ENCODE measurements at places on chromosomes 7 and 10. TPM values are rescaled to one million over a fixed set of nuclear protein-coding genes. Genes with fewer than 3 reads are reported as not detected.

GRCh38 chr7:159218607-159219006 is 73.9 kb upstream of the VIPR2 start:
- no peak for DNase-seq

GRCh38 chr10:14056610-14057332 is 274.0 kb downstream of the FRMD4A start:
- DNase-seq, result no peak

DNA sequence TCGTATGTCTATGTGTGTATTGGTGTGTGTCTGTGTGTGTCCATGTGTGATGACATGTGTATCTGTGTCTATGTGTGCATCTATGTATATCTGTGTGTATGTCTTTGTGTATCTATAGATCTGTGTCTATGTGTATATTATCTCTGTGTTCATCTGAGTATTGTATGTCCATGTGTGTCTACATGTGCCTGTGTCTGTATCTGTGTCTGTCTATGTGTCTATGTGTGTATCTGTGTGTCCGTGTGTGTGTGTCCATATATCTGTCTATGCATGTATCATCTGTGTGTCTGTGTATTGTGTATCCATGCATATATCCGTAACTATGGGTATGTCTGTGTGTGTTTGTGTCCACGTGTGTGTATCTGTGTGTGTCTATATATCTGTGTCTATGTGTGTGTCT is 2.7 kb upstream of the FAM20C start:
- DNase-seq, result no peak

DNA sequence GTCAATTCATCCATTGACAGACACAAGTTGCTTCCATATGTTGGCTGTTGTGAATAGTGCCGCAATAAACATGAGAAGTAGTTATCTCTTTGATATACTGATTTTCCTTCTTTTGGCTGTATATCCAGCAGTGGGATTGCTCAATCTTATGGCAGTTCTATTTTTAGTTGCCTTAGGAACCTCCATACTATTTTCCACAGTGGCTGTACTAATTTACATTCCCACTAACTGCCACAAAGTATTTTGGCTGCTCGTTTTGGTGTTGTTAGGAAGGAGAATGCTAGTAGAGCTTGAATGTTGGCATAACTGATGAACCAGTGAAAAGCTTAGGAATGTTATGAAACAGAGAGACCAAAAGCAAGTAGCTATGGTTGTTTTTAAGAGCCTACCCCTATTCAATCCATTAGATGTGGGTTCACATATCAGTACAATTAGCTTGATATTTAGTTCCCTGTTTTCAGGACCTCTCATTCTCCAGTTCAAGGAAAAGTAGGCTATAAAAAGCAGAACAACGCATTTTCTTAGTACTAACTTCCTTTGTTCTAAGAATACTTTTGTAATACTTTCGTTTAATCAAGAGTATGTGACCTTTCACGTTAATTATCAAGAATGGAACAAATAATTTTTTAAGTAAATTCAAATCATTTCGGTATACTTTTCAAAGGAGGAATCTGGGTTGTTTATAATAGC is 100.3 kb downstream of the FAS start:
- DNase-seq, result no peak

DNA sequence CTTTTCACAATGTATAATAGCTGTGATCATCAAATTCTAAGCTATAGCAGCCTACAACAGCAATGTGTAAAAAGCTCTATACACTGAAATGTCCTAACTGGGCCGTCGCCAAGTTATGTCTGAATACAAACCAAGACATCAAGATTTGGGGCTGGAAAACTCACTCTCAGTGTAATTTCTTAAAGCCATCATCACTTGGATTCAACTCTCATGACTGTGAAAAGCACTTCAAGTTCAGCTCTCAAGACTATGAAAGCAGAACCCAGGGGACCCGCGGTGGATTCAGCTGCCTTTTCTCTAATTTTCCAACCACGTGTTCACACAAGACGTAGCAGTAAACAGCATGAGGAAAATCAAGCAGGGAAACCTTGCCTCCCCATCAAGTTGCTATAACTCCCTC is 15.8 kb upstream of the ZNRF2 start:
- DNase-seq, result no peak

The H2BK1 gene
- total RNA-seq, result not detected

GRCh38 chr7:117325836-117326235 is 3.0 kb upstream of the WNT2 start:
- no peak for DNase-seq

The KBTBD2 gene
- total RNA-seq, result 25.5 TPM

The SRRM3 gene
- 17.2 TPM for total RNA-seq

The CUZD1 gene
- total RNA-seq, result 0.12 TPM

The HECW1 gene
- not detected for total RNA-seq

GRCh38 chr7:114412548-114412947 is 2.1 kb upstream of the FOXP2 start:
- DNase-seq, result no peak

The TMEM176A gene
- 30.1 TPM for total RNA-seq

The ZNF487 gene
- 1.9 TPM for total RNA-seq

DNA sequence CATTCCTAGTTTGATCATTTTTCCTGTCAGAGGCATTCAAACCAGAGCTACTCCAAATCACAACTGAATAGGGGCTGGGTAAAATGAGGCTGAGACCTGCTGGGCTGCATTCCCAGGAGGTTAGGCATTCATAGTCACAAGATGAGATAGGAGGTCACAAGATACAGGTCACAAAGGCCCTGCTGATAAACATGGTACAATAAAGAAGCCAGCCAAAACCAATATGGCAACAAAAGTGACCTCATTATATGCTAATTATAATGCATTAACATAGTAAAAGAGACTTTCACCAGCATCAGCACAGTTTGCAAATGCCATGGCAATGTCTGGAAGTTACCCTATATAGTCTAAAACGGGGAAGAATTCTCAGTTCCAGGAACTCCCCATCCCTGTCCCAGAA is 37.3 kb downstream of the TWIST1 start:
- DNase-seq, result no peak

DNA sequence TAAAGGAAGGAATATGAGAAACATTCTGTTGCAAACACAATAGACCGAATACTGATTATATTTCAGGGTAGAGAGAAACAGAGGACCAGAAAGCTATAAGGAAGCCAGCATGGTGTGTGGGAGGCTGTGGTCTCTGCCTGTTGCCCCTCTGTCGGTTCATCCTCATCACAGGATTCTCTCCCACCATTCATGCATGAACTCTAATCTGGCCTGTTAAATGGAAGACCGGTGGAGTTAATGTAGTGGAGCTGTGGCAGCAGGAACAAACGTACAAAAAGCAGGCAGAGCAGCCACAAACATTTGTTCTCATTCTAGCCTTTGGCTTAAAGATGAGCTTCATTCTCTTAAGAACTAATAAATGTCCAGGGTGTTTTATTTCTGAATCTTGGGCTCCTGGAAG is 902.4 kb downstream of the LRMDA start:
- no peak for DNase-seq

DNA sequence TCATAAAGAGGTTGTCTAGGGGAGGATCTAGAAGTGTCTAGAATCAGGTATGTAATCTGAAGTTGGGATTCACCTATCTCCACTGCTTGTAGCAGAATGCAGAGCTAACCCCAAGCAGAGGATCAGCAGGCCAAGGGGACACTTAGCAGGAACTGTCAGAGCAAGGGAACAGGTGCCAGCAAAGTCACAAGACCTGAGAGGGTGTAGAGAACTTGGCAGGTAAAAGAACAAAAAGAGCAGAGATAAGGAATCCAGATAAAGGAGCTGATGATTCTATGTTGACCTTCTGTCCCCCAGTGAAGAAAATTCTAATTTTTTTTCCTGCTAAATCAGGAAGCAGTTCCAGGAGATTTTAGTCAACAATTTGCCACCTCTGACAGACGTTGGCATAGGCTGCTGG is 91.4 kb upstream of the CCDC71L start:
- DNase-seq, result no peak

The GSTO2 gene
- total RNA-seq, result 1.1 TPM

The SLC26A4 gene
- 0.40 TPM for total RNA-seq

The PRF1 gene
- 3.2 TPM for total RNA-seq

The NEBL gene
- total RNA-seq, result 781 TPM

The TAS2R41 gene
- not detected for total RNA-seq

- no peak for DNase-seq
Observed at GRCh38 chr10:22593026-22593425, 121.4 kb downstream of the PIP4K2A start.

- no peak for DNase-seq
Observed at GRCh38 chr7:25012254-25012653, 32.3 kb upstream of the OSBPL3 start.

The INHBA gene
- 1.5 TPM for total RNA-seq

The CPVL gene
- total RNA-seq, result 72.6 TPM

The HOXA5 gene
- total RNA-seq, result not detected

Measured in left ventricle myocardium superior (tissue), 1 donor.